ENCODE measurements at places on chromosomes 1 and 21.

- no peak for DNase-seq
These were observed 60.7 kb upstream of the FMN2 start for GRCh38 chr1:240031009-240031408.

DNA sequence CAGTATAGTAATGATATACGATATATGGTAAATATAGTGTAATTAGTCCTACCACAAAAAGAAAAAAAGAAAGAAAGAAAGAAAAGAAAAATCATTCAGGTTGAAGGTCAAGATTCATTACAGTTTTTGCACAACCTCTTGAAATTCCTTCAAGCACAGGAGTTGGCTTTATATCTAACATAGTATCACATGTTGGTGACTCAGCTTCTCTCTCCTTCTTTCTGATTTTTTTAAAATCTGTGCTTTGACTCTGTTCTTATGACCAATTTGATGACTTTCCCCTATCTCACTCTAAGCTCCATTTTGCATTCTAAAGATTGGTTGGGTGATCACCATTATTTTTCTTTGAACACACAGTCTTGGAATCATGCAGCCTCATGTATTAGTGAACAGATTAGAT lies 148.2 kb upstream of the COL11A1 start:
- no peak for DNase-seq

- DNase-seq, result no peak
These were observed 587 bp downstream of the NPPB start for GRCh38 chr1:11858158-11858557.

GRCh38 chr1:41418857-41419583 lies 57.8 kb downstream of the FOXO6 start:
- DNase-seq, result no peak

GRCh38 chr1:116123837-116124533 lies 12.8 kb downstream of the MAB21L3 start:
- no peak for DNase-seq

DNA sequence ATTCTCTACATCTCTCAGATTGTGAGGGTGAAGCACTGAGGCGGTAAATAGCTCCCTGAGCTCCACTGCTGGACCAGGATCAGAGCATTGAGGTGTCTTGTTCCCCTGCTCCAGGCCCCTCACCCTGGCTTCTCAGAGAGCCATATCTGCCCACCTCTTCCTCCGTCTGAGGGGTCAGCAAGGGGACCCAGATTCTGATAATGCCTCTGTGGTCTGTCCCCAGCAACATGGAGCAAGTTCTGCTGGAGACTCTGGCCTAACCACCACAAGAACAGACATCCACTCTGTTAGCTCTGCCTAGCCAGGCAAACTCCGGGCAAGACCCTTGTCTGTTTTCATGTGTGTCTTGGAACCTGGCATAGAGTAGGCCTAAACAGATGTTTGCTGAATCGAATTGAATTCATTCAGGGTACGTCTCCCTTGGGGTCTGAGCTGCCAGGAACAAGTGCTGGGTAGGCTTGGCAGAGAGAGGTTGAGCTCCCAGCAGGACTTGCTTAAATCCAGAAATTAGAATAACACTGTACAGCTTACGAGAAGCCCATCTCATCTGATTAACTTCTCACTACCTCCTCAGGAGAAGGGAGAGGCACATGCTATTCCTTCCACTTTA lies 2.3 kb downstream of the TRAF5 start:
- no peak for DNase-seq

GRCh38 chr21:32131164-32131563 lies 147.7 kb downstream of the MIS18A start:
- DNase-seq, result no peak

DNA sequence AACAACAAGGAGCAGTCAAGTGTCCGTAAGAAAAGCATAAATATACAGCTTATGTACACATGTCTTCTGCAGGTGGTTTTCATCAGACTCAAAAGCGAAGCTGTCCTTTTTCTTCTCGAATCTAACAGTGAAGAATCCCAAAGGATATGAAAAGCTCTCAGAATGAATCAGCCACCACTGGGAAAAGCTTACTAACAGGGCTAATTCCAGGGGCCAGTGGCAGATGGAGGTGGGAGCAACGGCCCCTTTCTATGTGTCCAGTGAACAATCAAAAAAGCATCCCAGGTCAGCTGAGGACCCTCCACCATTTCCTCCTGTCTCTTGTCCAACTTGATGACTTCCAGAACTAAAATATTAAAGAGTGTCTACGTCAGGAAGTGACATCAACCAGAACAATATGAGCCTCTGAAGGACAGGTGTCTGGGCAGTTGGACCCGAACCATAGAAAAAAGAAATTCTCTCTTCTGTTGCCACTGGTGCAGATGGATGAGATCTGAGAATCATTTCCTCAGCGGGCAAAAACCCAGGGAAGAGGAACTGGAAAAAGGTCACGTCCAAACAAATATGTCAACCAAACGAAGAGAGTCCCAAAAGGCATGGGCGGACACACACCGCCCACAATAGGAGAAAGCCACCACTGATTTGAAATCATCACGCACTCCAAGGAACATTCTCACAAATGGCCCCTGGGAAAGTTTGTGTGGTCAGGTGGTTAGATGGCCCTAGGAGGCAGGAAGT lies 70.4 kb upstream of the TIAM1 start:
- DNase-seq, result no peak

DNA sequence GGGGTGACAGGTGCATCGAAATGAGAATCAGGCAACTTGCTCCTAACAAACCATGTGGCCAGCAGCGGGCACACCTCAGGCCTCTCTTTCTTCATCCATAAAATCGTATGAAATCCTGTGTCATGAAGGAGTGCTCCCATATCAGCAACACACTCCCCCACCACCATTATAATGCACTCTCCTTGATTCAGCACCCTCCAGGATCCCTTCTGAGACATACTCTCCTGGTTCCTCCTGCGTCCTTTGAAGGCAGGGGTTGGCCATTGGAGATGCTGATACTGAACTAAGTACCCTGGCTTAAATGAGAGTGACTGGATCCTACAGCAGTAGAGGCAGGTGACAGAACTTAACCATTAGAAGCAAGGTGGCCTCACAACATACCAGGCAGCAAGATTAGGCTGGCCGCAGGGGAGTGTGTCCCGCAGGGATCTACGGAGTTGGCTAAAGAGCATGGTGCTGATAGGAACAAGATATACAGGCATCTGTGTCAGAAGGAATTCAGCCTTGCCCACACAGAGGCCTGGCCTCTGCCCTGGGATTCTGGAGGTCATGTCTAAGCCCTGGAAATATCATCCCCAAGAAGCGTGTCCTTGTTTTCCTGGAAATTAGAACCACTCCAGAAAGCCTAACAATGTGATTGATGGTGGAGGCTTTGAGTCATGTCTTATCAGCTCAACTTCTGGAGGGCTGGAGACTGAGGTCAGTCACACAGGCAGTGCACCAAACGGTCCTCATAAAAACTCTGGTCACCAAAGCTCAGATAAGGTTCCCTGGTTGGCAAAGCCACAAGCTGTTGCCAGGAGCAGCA lies 16.8 kb downstream of the S100A7A start:
- no peak for DNase-seq

GRCh38 chr1:214927796-214928195 lies 154.7 kb upstream of the KCNK2 start:
- no peak for DNase-seq

DNA sequence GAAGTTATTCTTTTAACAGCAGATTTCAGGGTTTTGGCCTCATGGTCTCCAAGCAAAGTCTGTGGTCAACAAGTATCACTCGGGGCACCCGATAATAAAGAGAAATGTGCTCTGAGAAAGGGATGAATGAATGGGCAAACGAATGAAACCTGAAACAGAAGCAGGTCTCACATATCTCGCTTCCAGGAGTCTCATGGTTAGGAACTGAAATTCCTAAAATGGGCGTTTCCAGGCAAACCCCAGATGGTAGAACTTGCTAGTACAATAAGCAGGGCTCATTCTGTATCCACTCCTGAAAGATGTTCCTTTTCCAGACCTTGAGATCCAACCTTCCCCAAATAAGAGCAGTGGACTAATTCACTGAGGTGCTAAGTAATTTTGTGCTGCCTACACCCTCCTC lies 87.2 kb downstream of the LAMC2 start:
- DNase-seq, result no peak

DNA sequence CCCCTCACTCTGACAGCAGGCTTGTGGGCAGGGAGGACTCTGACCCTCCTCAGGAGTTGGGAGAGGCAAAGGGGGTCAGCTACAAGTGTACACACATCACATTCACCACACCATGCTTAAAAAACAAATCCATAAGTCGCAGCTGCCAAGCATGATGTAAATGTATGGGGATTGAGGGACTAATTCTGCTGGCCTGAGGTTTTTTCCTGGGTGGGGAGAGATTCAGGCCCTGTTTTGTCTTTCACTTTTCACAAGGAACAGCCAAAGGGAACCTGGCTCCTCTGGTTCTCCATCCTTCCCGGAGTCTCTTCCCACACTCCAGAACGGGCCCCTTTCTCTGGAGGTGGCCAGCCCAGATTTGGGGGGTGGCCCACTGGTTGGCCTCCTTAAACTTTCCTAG lies 1.3 kb upstream of the MTARC2 start:
- DNase-seq, result no peak

DNA sequence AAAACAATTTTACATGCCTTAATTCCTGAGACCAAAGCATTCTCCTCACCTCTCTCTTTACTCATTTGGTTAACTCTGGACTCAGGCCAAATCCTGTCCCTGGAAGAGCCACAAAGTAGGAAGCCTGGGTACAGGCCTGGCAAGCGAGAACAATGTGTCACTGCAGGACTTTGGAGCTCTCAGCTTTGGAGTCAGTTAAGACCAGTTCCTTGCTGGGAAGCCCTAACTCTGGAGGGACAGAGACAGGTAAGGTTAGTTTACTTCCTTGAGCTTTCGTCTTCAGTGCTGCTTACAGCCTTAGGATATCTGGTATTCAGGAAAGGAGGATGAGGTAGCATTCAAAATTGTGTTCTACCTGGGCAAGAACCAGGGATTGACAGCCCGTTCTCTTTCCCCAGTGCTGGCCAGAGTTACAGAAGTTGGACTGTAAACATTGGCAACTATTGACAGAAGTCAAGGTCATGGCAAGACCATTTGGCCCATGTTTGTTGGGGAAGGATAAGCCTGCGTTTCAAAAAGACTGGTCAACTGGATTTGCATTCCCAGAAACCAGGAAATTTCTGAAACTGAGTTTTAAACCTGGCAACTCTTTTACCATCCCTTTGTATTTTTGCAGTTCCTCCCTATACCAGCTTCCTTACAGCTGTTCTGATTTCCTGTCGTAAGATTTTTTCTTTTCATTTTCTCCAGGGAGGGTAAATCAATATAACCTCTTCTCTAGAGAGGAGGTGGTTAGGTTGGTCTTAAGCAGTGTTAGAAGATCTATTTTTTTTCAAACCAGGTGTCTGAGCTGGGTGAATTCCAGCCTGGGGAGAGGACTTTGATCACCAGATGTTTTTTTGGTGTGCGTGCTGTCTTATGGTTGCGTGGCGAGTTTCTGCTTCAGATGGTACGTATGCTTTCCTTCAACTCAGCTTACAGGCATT lies at the start of gene C4BPB:
Gene C4BPB, plus strand, starts transcription at position 160 of the 926 bp plus-strand sequence. Its CDS starts 672 bp downstream, at position 832.
- DNase-seq, result no peak

DNA sequence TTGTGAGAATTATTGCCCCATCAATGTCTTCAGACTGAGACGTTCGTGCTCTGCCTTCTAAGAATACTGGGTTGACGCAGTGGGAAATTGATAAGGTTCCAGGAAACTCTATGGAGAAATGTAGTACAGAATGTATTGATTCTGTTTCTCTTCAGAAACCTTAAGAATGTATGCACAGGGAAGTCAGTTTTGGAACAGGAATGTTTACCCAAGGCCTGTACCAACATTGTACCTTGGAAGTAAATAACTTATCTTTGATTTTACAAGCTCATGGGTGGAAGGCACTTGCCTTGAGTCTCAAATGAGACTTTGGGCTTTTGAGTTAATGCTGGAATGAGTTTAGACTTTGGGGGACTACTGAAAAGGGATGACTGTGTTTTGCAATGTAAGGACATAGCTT lies 59.5 kb upstream of the PCP4 start:
- DNase-seq, result no peak

- no peak for DNase-seq
These were observed 185.3 kb upstream of the POU3F1 start for GRCh38 chr1:38231941-38232340.

- no peak for DNase-seq
These were observed 32.1 kb upstream of the RUNX3 start for GRCh38 chr1:24961961-24962861.

DNA sequence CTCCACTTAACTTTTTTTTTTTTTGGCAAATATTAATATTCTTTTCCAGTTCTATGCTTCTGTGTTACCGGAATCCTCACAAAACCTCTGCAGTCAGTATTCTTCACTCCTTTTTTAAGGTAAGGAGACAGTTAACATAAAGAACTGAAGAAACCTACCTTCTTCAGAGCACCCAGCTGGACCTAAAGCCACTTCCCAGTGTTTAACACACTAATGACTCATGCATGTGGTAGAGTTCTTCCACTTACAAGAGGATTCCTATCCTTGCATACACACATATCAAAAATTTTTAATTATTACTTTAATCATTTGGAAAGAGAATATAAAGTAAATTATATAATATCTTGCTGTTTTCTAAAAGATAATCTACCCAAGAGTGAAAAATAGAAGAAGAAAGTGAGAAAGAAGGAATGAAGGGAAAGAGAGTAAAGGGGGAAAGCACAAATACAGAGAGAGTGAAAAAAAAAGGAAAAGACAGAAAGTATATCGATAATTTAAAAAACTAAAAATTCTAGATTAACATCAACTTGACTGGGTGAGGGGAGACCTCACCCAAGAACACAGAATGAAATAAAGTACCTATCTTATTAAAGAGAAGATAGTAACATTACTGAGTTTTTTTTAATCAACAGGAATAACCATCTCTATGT lies 54.9 kb downstream of the ENAH start:
- DNase-seq, result no peak

DNA sequence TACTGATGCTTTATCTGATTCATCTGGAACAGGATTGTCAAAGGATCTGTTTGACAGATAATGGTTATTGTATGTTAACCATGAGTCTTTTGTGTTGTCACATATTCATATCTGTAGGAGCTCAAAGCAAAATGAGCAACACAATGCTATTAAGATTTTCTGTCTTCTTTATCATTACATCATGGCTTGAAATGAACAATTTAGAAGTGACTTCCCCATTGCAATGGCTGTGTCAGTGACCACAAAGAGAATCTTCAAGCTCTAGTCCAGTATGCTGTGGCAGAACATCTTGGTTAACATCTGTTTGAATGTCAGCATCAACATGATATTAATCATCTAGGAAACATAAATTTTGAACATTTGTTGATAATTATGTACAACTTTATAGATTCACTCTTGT lies 1148.5 kb downstream of the PLA2G4A start:
- no peak for DNase-seq

GRCh38 chr1:185850366-185850765 lies 116.2 kb downstream of the HMCN1 start:
- no peak for DNase-seq

DNA sequence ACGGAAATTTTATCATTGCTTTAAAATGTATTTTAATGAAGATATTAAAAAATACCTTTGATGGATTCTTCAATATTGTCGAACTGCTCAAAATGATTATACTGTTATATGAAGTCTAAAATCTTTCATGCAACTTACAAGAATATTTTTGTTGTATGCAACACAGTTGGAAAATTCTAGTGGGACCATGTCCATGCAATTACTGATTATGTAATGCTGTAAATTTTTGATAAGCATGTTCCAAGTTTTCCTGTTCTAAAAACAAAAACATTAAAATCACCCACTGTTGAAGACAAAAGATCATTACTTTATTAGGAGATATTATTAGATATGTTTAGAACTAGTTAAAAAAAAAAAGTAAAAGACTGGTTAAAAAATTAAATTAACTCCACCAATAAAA lies 132.8 kb downstream of the NFIA start:
- no peak for DNase-seq

All from stimulated activated CD8-positive, alpha-beta memory T cell treated with anti-CD3 and anti-CD28 coated beads, Interleukin-4, amount 100 ng/mL, for 4 hours (primary cell).